ENCODE measurements at places on chromosomes 7 and 10. TPM values are rescaled to one million over a fixed set of nuclear protein-coding genes. Genes with fewer than 3 reads are reported as not detected.

- no peak for DNase-seq
Observed at GRCh38 chr7:29480934-29481651, 82.5 kb upstream of the PRR15 start.

The ASZ1 gene
- not detected for total RNA-seq

- DNase-seq = no peak
Observed at GRCh38 chr7:135282561-135283254, 49.1 kb downstream of the STRA8 start.

The SPDYE2B gene
- total RNA-seq = not detected

DNA sequence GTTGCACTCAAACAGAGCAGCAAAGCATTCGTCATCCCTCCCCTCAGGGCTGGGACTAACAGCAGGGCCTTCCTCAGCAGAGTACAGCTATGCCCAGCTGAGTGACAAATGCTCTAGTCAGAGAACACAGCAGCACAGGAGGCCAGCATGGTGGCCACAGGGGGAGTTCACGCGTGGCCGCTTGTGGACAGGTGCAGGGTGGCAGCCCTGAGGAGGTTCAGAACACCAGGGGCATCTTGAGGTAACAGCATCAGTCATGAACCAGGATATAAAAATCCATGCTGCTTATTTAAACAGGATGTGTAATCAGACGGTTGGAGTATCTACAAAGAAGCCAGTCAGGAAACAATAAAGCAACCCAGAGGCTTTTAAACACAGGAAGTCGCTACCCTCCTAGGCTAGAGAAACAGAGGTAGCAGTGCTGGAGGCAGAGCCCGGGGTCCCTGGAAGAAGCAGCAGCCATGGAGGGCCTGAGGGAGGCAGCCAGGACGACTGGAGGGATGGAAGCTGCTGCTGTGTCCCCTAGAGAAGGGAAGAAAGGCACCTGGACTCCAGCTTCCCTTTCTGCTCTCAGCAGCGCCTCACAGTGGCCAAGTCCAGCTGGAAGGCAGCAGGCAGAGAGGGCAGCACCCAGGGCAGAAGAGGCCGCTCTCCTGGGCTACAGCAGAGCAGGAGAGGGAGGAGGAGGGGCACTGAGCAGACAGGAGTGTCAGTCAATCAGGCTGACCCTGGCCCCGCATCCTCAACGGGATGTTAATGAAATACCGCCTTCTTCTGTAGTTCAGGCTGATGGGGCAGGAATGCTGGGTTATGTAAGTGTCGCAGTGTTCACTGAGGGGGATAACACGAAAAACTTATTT, 70.8 kb upstream of the UCN3 start:
- no peak for DNase-seq

The NFE2L3 gene
- 19.2 TPM for total RNA-seq

The INHBA gene
- total RNA-seq = 33.1 TPM

DNA sequence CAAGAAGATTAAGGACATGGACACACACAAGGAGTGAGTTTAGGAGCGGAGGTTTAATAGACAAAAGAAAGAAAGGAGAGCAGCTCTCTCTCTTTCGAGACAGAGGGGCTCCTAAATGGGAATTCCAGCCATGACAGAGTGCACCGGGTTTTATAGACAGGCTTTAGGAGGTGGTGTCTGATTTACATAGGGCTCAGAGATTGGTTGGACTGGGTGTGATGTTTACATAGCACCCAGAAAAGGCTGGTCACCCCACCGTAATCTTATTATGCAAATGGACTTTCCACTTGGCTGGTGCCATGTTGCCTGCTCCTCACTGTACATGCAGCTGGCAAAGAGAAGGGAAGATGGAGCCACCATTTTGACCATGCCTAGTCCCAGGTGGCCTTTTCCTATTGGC, 28.4 kb upstream of the MRC1 start:
- no peak for DNase-seq

The TMEM196 gene
- 10.1 TPM for total RNA-seq

- DNase-seq = no peak
Observed at GRCh38 chr7:6284461-6285360, 12.3 kb upstream of the CYTH3 start.

The PFKFB3 gene
- total RNA-seq = 21.4 TPM

- DNase-seq = no peak
Observed at GRCh38 chr7:128069373-128070364, 38.4 kb upstream of the LRRC4 start.

GRCh38 chr7:150631084-150631826, 930 bp downstream of the GIMAP6 start:
- DNase-seq = no peak

The GPR15LG gene
- total RNA-seq = not detected

GRCh38 chr7:33766405-33766804, 138.9 kb upstream of the BMPER start:
- DNase-seq = no peak

DNA sequence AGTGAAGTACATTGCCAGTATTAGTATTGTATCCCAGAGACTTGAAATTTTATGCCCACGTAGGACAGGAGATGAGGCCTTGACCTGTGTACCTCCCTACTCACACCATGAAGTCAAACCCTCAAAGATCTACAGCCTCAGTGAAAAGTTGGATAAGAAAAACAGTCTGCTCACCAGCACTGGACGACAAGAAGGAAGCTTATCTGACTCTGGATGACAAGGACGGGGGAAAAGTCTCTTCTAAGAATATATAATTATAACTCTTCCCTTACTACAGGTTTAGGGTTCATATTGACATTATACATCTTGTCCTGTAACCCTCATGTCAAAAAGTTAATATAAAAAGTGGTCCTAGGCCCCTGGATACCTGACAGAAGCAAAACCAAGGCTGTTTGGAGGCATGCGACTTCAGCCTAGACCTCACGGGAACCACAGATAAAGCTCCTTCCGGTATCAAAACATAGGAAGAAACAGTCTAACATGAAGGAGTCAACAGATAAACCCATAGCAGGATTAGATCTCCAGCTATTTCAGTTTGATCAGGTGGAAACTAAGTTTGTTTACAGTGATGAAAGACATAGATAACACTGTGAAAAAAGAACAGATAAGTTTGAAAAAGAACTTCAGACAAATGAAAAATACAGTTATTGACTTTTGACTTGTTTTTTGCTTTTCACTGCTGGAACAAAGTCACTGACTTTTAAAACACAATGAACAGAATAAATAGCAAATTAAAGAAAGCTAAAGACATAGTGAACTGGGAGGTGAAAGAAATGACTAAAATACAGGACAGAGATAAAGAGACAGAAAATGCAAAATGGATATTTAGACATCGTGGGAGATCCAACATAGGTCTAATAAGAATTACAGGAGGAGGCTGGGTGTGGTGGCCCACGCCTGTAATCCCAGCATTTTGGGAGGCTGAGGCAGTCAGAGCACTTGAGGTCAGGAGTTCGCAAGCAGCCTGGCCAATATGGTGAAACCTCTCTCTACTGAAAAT, 145.9 kb downstream of the PHTF2 start:
- DNase-seq = no peak

The ADAM12 gene
- total RNA-seq = 4.7 TPM

GRCh38 chr10:130970341-130971122, 341.0 kb downstream of the TCERG1L start:
- DNase-seq = no peak

The HSPA12A gene
- 17.3 TPM for total RNA-seq

The ACSM6 gene
- total RNA-seq = not detected

The CYP3A7 gene
- not detected for total RNA-seq

- DNase-seq = no peak
Observed at GRCh38 chr7:66227808-66228207, 22.7 kb downstream of the TPST1 start.

DNA sequence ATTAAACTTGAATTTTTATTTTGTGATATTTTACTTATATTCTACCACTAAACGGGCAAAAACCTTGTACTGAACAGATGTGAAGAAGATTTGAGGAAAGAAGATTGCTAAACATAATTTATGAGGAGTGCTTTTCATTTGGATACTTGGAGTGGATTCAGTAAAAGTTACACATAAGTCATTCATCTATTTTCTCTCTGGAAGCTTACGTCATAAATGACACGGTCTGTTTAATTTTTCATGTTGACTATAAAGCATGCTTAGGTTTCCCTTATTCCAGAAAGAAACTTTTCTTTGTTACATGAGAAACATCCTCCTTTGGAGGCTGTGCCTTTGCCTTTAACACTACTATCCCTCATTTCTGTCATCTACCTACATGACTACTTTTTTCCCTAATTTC, 53.9 kb downstream of the TFEC start:
- DNase-seq = no peak

DNA sequence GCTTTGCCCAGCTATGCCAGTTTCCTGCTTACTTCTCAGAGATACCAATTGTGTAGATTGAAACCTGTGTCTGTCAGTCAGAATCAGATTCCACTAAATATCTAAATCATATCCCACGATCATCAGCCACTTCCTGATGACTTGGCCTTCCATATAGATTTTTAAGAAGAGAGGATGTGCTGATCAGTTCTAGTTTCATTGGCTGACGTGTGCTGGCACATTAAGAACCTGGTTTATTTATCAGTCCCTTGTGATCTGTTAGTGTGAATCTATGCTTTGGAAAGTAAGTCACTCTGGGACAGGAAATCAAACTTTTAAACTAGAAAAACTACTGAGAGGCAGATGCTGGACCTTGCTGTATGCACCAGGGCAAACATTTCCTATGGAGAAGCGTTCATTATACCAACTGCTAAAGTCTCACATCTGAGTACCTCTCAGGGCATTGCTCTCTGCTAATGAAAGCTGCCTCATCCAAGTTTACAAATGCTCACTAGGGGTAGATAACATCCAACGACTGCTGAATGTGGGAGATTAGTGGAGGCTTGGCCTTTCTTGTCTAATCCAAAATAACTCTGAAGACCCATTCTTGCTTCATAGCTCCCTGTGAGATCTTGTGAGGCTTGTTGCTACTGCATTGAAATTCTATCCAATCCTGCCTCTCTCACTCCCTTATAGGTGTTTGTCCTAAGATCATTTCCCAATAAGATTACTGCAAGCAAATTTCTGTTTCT, 109.1 kb downstream of the ARL4A start:
- no peak for DNase-seq

The SLC39A12 gene
- 2.2 TPM for total RNA-seq

- no peak for DNase-seq
Observed at GRCh38 chr10:24652381-24652957, 71.2 kb downstream of the ARHGAP21 start.

GRCh38 chr7:23672033-23672432, 8.0 kb upstream of the FAM221A start:
- no peak for DNase-seq

GRCh38 chr7:100546129-100546925, 7.3 kb downstream of the AGFG2 start:
- no peak for DNase-seq

DNA sequence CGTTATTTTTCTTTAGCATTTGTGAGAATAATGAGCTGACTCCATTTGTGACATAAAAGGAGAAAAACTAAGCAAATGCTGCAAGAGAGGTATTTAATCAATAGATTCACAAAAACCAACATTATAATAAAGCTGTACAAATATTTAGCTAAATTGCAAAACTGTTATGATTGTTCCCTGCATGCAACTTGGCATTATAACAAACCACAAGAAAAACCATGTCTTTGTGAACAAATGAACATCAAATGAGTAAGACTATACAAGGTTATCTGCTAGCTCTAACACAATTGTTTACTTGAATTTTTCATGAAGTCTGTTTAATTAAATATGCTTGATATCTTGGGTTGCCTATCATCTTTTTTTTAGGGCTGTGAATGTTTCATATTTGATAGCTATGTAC, 50.8 kb upstream of the PPP1R9A start:
- DNase-seq = no peak

The HOXA5 gene
- not detected for total RNA-seq

DNA sequence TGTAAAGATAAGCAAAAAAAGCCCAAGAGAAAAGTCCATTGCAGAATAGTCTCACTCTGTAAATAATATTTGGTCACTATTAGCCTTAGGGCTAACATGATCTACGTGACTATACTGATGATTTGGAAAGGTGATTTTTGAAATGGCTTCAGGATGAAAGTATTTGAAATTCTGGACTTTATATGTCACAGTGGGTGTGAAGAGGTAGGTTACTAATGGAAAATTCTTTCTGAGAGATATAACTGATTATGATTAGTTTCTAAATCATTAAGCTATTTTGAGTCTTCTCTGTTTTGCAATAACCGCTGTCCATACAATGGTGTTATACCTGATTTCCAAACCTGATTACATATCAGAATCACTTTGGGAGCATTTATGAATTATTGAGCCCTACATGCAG, 20.1 kb upstream of the HBP1 start:
- DNase-seq = no peak

- no peak for DNase-seq
Observed at GRCh38 chr10:87866412-87866974, 3.1 kb downstream of the PTEN start.

All from occipital lobe (tissue), 3 donors.